ENCODE measurements at places on chromosomes 3 and 15. TPM values are rescaled to one million over a fixed set of nuclear protein-coding genes. Genes with fewer than 3 reads are reported as not detected.
A peak's percentile ranks its signal among the peaks of the same experiment; 100 is the strongest.

RASGRP1 gene
- 44.9 TPM for total RNA-seq

KPNA4 gene
- 43.2 TPM for total RNA-seq

DNA sequence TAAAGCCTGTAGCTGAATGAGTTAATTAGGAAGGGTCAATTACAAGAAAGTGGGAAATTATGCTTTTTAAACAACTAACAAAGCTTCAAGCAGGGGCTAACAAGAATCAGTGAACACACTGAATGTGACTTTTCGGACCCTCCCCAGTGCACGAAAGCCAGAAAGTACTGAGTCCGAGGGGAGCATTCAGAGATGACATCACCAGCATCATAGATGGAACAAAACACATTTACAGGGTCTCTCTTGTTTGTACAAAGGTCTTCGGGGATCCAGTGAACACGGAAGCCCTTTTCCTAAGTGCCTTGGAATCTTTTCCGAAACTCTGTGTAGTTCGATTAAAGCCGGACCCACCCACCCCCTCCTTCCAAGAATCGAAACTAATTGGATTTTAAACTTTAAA, 829 bp downstream of the DCP1A start:
- no peak for DNase-seq

MRPL3 gene
- 161 TPM for total RNA-seq

GRCh38 chr3:178777718-178778411, 241.6 kb downstream of the KCNMB2 start:
- peak; percentile 10 for DNase-seq

All from activated naive CD4-positive, alpha-beta T cell treated with anti-CD3 and anti-CD28 coated beads for 36 hours (primary cell).